C1 segment of cervical spinal cord (tissue), 14 donors: ENCODE measurements at places on chromosomes 4 and X.

GRCh38 chrX:41634284-41634683 lies 54.5 kb upstream of the GPR34 start:
- DNase-seq: no peak

DNA sequence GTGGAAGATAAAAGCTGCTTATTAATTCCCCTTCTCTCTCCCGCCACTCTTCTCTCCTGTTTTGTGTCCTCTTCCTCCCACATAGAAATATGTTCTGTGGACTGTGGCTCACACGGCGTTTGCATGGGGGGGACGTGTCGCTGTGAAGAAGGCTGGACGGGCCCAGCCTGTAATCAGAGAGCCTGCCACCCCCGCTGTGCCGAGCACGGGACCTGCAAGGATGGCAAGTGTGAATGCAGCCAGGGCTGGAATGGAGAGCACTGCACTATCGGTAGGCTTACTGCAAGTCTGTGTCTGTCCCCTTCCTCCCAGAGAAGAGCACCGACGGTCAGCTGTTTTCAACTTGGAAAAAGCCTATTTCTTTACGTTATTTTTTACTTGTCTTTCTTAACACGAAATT lies 229.1 kb downstream of the DCTD start:
- DNase-seq: no peak

GRCh38 chr4:182932651-182933050 lies 15.5 kb upstream of the DCTD start:
- DNase-seq: no peak

DNA sequence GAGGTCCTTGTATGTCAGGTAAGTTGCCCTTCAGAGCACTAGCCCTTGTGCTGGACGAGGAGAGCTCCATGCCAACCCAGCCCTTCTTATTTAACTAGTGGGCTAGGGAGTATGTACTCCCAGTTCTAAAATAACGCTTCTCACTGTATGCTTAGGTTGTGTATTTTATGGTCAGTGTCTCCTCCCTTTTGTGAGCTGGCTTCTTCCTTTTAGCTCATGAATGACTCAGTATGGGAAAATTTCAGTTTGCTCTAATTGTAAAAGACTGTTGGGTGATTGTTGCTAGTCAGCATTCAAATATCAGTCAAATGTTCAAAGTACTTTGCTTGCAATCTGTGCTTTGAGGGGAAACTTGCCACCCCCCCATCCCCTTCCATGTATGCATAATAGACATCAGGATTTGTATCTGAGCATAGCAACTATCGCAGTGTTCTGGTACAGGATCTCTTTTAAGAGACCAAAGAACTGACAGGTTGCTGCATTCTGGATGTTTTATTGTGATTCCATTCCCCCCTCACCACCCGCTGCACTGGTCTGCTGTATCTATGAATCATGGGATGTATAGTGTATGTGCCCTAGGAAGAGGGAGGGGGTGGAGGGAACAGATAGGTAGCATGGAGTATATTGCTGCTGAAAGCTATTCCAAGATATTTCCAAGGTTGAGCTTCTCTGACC lies 34.7 kb downstream of the DLG3 start:
- no peak for DNase-seq

DNA sequence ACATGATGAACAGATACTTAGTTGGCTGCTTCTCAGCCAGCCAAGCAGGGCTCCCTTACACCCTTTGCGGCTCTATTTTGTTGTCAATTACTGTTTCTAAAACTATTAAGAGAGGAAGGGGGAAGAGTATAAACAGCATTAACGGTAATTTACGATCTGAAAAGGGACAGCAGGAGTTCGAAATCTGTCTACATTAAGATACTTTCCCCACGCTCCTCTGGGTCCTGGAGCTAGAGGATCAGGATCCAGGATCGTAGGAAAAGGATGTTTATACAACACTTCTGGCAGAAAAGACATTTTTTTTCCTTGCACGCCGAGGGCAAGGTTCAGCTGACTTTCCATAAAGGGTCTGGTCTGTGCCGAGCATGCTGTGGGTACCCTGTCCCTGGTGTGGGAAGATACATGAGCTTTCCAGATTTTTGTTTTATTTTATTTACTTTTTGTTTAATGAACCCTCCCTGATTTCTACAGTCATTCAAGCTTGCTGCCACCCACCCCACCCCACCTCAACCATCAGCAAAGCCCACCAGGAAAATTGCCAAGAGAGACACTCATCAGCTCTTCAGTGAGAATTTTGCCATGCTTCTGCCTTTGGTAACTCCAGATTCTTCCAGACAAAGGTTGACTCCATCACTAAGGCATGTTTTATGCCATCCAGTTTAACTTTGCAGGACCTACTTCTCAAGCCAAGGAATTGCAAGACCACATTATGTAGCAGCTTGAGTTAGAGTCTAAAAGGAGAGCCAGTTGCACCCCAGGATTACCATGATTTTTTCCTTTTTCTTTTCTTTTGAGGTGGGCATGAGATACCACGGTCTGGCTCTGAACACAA lies 188.1 kb downstream of the QDPR start:
- no peak for DNase-seq
